NCI-H446 treated with DMSO at 0.1 percent for 48 hours (cell line): ENCODE measurements at places on chromosomes 6 and 20.

GRCh38 chr20:40232273-40232672 lies 456.8 kb downstream of the MAFB start:
- DNase-seq, result no peak

DNA sequence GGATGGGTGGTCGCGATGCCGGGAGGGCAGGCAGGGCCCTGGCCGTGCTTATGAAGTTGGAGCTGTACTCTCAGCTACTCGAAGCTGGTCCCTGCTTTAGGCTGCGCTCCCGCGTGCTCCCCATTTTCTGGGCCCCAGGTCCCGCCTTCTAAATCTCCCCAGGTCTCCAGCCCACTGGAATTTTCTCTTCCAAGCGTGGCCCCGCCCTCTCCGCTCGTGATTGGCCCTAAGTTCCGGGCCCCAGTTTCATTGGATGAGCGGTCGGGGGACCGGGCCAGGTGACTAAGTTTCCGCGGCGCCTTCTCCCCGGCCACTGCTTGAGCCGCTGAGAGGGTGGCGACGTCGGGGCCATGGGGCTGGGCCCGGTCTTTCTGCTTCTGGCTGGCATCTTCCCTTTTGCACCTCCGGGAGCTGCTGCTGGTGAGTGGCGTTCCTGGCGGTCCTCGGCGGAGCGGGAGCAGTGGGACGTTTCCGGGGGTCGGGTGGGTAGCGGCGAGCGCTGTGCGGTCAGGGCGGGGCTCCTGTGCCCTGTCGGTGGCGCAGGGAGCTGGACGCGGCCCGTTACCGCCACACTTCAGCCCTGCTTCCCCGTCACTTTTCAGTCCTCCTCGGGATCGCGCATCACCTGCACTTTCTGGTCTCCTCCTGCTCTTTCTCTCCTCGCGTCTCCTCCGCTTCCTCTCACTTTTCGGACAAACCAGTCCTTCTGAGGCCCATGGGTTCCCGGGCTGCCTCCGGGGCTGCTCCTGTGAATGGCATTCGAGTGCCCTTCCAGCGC lies at the start of gene MICA:
TSS of gene MICA (plus strand) at position 313 of the 778 bp plus-strand sequence. CDS start at position 351, 38 bp downstream.
- no peak for DNase-seq

DNA sequence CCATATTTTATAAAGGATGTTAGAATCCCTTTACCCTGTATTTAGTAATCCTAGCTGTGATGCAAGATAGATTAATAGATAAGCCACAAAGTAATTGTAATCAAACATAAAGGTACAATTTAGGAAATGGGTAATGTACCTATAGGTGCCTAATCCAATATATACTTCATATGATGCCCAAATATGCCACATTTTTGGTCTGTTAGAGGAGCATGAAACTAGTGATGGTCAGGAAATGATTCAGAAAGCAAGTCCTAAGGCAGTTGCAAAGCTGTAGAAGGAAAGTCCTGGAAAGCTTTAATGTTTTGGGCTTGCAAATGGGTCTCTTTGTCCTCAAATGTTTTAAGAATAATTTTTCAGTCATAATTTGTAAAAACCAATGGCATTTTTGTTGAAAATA lies 76.6 kb upstream of the PTPRK start:
- no peak for DNase-seq

- DNase-seq, result no peak
Observed at GRCh38 chr6:34074064-34074742, 71.7 kb downstream of the GRM4 start.

DNA sequence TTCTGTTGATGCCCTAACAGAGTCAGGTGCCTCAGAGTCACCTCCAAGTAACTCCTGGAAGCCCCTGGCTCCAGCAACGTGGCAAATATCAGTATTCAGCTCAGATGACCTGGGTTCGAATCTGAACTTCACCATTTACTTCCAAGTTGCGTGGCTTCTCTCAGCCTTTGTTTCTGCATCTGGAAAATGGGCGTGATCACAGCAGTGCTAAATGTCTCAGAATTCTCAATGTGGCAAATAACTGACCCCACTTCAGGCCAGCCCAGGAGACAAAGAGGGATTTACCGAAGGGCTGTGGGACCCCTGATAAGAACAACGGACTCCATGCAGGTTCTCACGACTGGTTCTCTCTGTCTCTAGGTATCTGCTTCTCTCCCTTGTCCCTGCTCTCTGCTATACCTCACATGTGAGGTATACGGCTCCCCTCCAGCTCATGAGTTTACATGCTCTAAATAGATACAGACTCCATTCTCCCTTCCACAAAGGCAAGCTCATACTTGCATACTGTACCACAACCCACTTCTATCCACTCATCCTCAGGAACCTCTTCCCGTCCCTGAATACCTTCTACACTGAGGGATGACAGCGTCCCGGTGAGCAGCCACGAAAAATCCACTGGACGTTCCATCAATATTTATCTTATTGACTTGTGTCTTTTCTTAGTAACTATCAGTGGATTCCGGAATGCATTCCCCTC lies 84.1 kb downstream of the SNX5 start:
- no peak for DNase-seq

DNA sequence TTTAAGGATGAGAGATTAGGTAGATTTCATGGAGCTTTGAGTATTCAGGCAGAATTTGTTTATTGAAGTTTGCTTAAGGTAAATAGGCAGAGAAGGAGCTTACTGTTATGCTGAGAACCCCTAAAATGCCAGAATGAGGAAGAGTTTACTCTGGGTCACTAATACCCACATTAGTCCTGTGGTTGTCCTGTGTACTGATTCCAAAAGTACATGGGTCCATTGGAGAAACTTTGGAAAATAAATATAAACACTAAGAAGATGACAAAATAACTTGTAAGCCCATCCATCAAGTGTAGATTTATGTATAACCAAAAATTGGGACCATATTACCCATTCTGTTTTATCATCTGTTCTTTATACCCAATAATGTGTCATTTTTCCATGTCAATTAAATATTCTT lies 31.6 kb downstream of the ENPP1 start:
- DNase-seq, result no peak

- DNase-seq, result no peak
Observed at GRCh38 chr6:17200395-17200794, 80.8 kb upstream of the RBM24 start.

GRCh38 chr6:1285556-1285955 lies 26.3 kb upstream of the FOXQ1 start:
- no peak for DNase-seq

DNA sequence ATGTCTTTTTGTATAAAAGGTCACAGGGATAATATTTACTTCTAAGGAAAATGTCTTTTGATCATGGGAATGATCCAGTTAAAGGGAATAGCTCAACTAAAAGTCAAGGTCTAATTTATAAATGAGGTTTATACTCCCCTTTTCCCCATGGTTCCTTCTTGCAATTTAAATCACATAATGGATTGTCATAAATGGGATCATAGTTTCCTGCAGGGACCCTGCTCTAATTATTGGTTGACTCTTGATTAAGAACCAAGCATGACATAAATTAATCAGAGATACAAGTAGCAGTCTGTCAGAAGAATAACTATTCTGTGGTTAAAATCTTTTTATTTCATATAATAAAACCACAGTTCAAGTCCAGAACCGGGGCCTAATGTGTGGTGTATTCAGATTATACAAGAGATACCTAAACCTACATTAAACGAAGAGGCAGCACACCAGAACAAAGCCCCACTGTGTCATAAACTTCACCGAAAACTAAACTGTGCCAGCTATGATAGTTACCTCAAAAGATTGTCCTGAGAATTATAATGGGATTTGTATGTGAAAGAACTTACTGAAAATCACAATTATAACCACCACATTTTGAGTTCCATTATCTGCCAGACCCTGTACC lies 43.0 kb upstream of the CD83 start:
- no peak for DNase-seq

DNA sequence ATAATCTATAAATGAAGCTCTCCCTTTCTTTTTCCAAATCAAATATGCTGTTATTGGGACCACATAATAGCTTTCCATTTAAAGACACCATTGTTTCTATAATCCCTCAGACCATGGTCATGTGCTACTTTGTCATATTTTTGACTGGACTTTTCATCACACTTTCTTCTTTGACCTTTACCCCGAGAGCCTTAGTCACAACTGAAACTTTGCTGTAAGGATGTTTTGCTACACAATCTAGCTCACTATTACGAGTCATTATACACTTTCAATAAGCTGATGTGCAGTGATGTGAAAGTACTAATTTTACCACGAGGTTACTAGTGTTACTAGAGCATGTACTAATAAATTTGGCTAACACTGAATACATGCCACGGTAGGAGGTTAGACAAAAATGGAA lies 367.2 kb upstream of the RUNX2 start:
- DNase-seq, result no peak

GRCh38 chr6:168195712-168196111 lies 116.7 kb upstream of the FRMD1 start:
- no peak for DNase-seq

- no peak for DNase-seq
Observed at GRCh38 chr6:155261111-155261900, 2.5 kb upstream of the CLDN20 start.

DNA sequence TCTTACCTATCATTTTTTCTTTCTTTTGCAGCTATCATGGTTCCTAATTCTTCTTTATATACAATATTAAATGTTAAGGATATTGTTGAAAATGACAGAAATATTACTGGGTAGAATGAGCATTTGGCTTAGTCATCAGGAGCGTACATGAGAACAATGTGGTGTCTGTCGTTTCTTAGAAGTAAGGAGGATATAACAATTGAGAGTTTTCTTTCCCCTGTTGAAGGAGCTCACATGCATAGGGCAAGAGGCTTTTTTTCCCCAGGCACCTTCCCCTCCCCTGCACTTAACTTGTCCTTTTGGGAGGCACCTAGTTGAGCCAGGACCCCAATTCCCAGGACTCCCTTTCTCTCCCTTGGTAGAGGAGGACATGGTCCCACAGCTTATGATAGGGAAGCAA lies 25.0 kb downstream of the MC3R start:
- DNase-seq, result no peak

- no peak for DNase-seq
Observed at GRCh38 chr6:36917541-36918193, 31.9 kb downstream of the C6orf89 start.
